ENCODE measurements at places on chromosomes 11 and 22.

- no peak for DNase-seq
Measured at GRCh38 chr22:37174964-37175363, 13.1 kb downstream of the C1QTNF6 start.

- no peak for DNase-seq
Measured at GRCh38 chr11:4891996-4892640, 10.4 kb downstream of the OR51T1 start.

GRCh38 chr22:44129619-44129976 is 51.1 kb upstream of the PARVG start:
- no peak for DNase-seq

DNA sequence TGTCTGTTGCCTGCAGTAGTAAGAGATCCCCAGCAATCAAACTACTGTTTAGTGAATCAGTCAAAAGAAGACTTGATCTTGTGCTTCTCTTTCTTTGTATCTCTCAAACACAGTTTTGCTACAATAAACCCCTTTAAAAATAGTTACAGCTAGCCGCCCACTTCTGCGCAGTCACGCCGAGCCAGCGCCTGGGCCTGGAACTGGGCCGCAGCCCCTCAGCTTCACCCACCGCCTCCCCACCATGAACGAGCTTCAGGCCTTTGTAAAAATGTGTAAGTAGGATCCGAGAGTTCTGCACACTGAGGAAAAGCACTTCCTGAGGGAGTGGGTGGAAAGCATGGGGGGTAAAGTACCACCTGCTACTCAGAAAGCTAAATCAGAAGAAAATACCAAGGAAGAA is 60.5 kb downstream of the CWC15 start:
- no peak for DNase-seq

- peak; percentile 13 for DNase-seq
Measured at GRCh38 chr11:12088047-12088481, 22.3 kb upstream of the MICAL2 start.

DNA sequence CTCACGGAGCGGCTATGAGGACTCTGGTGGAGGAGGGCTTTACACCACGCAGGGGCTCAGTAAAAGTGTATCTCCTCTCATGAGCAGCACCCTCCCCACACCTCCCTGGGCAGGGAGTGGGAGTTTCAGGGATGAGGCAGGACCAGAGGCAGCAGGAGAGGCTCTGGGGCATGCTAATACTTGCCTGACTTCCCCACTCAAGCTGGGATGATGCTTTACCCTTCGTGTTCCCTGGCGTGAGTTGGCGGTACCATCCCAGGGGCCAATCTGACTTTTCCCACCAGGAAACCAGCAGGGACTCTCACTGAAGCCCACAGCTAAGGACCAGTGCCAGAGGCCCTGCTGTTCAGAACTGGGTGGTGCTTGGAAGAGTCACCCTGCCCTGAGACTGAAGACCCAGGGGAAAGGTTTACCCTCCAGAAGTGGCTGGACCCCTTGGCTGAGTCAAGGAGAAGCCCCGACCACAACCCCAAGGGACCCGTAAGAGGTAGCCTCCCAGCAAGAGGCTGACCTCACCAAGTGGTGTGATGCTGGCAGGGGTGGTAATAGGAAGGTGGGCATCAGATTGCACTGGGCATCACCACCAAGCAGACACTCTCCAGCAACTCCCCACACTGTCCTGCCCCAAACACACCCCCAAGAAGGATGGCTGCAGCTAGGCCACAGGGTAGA is 65.6 kb downstream of the THAP12 start:
- no peak for DNase-seq

DNA sequence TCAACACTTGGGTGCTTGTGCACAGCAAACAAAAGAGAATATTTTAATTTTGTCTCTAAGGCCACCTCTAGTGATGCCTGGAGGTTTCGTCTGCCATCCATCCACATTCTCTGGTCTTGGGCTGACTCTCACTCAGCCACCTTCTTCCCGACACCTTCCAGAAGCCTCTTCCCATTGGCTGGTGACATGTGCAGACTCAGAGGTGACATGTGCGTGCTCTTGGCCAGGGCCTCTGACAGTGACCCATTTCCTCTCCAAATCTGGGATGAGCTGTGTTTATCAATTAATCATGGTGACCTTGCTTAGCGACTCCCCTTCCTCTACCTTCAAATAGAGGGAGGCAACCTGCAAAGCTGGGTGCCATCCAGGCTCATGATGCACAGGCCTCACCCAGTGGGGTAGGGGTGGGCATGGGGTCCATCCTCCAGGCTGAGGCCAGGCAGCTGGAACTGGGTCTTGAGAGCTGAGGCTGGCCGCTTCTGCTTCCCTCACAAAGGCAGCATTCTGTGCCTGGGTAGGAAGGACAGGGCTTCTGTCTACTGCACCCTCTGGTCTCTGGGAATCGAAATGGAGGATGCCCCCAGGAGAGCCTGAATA is 91.8 kb downstream of the DHCR7 start:
- DNase-seq, result no peak

DNA sequence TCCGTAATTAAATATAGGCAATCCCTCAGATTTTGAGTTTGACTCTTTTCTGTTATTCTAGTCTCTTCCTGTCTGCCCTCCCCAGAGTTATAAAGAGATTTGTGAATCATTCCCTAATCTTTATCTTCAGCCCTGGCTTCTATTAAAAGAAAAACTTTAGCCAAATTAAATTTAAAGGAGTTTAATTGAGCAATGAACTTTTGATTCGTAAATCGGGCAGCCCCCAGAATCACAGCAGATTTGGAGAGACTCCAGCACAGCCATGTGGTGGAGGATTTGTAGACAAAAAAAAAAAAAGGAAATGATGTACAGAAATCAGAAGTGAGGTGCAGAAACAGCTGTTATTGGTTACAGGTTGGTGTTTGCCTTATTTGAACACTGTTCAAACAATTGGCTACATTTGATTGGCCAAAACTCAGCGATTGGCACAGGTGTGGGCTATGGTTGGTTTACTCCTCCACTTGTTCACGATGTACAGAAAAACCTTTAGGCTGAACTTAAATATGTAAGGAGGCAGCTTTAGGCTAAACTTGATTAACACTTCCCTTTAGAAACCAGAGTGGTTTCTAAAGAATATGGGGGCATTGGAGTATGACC is 2.3 kb upstream of the ALKBH8 start:
- DNase-seq, result no peak

DNA sequence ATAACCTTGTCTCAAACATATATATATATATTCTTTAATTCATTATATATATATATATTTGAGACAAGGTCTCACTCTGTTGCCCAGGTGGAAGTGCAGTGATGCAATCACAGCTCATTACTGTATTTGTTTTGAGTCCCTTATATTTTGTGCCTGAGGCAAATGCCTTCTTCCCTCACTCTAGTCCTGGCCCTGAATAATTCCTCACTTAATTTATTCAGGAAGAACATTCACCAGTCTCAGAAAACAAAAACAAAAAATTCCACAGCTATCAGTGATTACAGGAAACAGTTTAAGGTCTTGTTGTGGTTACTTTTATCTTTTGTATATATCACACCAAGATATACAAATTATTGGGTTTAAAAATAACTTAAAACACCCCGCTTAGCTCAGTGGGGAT is 155.7 kb downstream of the CWF19L2 start:
- no peak for DNase-seq

DNA sequence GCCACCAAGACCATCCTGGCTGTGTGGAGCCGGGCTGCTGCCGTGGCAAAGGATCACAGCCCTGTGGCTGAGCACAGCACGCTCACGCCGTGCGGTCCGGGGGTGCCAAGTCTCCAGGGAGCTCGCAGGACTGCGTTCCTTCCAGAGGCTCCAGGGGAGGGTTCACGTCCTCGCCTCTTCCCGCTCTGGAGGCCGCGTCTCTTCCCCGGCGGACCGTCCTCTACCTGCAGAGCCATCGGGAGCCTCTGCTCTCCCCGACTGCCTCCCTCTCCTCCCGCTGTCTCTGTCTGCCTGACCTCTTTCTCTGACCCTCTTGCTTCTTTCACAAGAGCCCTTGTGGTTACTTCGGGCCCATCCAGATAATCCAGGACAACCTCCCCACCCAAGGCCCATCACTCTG is 11.4 kb upstream of the MUC5AC start:
- no peak for DNase-seq

GRCh38 chr22:27107824-27108223 is 450.4 kb downstream of the MIAT start:
- DNase-seq, result no peak

- DNase-seq, result no peak
Measured at GRCh38 chr22:42383287-42383686, 48.9 kb downstream of the NFAM1 start.

GRCh38 chr22:19975707-19976035 is 34.1 kb upstream of the TXNRD2 start:
- no peak for DNase-seq

All from CD4-positive, alpha-beta T cell treated with Interleukin-21 for 1 hour (primary cell).